ENCODE measurements at places on chromosomes 7 and 10.

DNA sequence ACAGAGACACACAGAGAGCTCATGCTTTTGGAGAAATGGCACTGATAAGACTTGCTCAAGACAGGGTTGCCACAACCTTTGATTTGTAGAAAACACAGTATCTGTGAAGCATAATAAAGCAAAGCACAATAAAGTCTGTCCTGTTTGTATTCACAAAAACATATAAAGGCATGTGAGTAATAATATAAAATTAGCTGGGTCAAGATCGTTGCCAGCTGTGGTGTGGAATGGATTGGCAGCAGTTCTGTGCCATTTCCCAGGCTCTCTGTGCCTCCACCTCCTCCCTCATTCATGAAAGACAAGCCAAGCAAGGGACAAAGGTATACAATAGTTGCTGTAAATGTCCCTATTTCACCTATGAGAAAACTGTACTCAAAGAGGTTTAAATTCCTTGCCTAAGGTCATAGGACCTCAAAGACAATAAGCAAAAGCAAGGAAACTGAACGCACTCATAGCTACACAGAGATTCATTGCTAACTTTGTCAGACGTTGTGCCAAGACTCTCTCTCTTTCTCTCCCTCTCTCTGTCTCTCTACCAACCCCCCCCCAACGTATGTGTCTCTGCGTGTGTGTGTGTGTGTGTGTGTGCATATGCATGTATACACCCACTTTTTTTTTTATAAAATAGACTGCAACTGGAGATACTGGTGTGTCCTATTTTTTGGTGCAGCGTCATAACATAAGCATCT lies 31.8 kb downstream of the CHST3 start:
- H3K36me3 ChIP-seq, result no peaks in the 10 kb centered on the region
- peaks cover 3% of the 10 kb centered on the region for H3K27me3 ChIP-seq
- no peak overlapping the region for H3K4me3 ChIP-seq
- DNase-seq, result no peak

GRCh38 chr10:100419911-100420449 lies 42.8 kb upstream of the WNT8B start:
- H3K27me3 ChIP-seq, result no peaks in the 10 kb centered on the region
- H3K36me3 ChIP-seq, result no peaks in the 10 kb centered on the region

GRCh38 chr10:112614072-112614471 lies 167.1 kb downstream of the VTI1A start:
- H3K27me3 ChIP-seq, result no peaks in the 10 kb centered on the region
- DNase-seq, result no peak
- H3K4me3 ChIP-seq, result no peak overlapping the region
- no peaks in the 10 kb centered on the region for H3K4me1 ChIP-seq
- no peak overlapping the region for H3K27ac ChIP-seq

GRCh38 chr10:56487746-56488145 lies 126.7 kb upstream of the ZWINT start:
- no peaks in the 10 kb centered on the region for H3K36me3 ChIP-seq
- DNase-seq, result no peak
- no peak overlapping the region for H3K4me3 ChIP-seq

DNA sequence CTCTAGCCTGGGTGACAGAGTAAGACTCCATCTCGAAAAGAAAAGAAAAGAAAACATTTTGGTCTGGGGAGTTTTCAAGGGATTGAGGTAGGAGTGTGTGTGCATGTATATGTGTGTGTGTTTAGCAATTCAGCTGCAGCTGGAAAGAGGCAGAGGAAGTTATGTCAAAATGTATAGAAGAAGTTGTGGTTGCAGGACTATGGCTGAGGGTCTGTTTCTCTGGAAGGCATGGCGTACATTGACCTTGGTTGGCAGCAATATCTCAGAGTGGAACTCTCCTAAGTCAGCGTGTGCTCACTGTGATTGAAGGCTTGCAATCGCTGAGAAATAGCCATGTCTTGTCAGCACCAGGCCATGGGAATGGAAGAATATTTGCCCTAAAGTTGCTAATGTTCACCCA lies 28.6 kb upstream of the RHBDD2 start:
- no peak for DNase-seq
- no peaks in the 10 kb centered on the region for H3K36me3 ChIP-seq
- no peak overlapping the region for H3K27ac ChIP-seq
- H3K27me3 ChIP-seq, result no peaks in the 10 kb centered on the region

GRCh38 chr7:81013083-81013817 lies 94.4 kb upstream of the SEMA3C start:
- no peak for DNase-seq
- no peaks in the 10 kb centered on the region for H3K4me1 ChIP-seq
- H3K27me3 ChIP-seq, result no peaks in the 10 kb centered on the region
- H3K27ac ChIP-seq, result no peak overlapping the region

DNA sequence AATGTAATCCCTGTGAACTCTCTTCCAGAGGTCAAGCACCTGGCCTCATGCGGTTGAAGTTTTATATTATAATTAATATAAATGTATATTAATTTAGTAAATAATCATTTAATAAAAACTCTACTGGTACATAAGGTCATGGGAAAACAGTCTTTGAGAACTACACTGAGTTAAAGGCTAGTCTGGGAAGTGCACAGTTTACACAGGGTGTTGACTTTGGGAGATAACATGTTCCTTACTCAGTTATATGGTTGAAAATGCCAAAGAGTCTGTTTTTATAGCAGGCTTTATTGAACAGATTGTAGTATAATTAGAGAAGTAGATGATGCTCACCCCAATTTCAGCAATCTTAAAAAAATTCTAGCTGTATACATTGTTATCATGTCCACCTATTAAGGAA lies 735.9 kb downstream of the GATA3 start:
- DNase-seq, result no peak
- H3K4me1 ChIP-seq, result no peaks in the 10 kb centered on the region

GRCh38 chr10:131850383-131850870 lies 50.4 kb upstream of the PPP2R2D start:
- H3K4me1 ChIP-seq, result no peaks in the 10 kb centered on the region
- H3K4me3 ChIP-seq, result no peak overlapping the region
- H3K36me3 ChIP-seq, result no peaks in the 10 kb centered on the region
- H3K27me3 ChIP-seq, result no peaks in the 10 kb centered on the region
- no peak for DNase-seq

- peaks cover 10% of the 10 kb centered on the region for H3K4me1 ChIP-seq
- no peaks in the 10 kb centered on the region for H3K36me3 ChIP-seq
- no peaks in the 10 kb centered on the region for H3K27me3 ChIP-seq
- no peak overlapping the region for H3K27ac ChIP-seq
- DNase-seq, result no peak
Observed at GRCh38 chr10:121926671-121927317, 1.0 kb downstream of the ATE1 start.

- H3K27me3 ChIP-seq, result no peaks in the 10 kb centered on the region
- H3K27ac ChIP-seq, result no peak overlapping the region
- no peaks in the 10 kb centered on the region for H3K4me1 ChIP-seq
- H3K4me3 ChIP-seq, result no peak overlapping the region
Observed at GRCh38 chr10:62830679-62831078, 14.5 kb upstream of the EGR2 start.

GRCh38 chr10:125231116-125231812 lies 70.9 kb upstream of the CTBP2 start:
- H3K36me3 ChIP-seq, result no peaks in the 10 kb centered on the region
- no peaks in the 10 kb centered on the region for H3K4me1 ChIP-seq
- H3K4me3 ChIP-seq, result no peak overlapping the region
- no peak for DNase-seq

GRCh38 chr10:112208997-112209396 lies 25.4 kb upstream of the GPAM start:
- no peaks in the 10 kb centered on the region for H3K36me3 ChIP-seq
- peaks cover 21% of the 10 kb centered on the region for H3K4me1 ChIP-seq
- H3K27me3 ChIP-seq, result no peaks in the 10 kb centered on the region
- no peak overlapping the region for H3K27ac ChIP-seq

- no peak overlapping the region for H3K4me3 ChIP-seq
- no peak for DNase-seq
- no peak overlapping the region for H3K27ac ChIP-seq
- H3K27me3 ChIP-seq, result no peaks in the 10 kb centered on the region
Observed at GRCh38 chr7:64639267-64640001, 26.5 kb upstream of the ZNF107 start.

DNA sequence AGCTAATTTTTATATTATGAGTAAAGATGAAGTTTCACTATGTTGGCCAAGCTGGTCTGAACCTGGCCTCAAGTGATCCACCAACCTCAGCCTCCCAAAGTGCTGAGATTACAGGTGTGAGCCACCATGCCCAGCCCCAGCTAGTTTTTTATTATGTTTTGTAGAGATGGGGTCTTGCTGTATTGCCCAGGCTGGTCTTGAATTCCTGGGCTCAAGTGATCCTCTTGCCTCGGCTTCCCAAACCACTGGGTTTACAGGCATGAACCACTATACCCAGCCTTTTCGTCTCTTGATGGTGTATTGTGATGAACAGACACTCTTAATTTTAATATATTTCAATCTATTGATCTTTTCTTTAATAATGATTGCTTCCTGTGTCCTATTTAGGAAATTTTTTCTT lies 17.7 kb downstream of the RAB19 start:
- no peaks in the 10 kb centered on the region for H3K36me3 ChIP-seq
- no peaks in the 10 kb centered on the region for H3K4me1 ChIP-seq
- H3K27ac ChIP-seq, result no peak overlapping the region
- no peak overlapping the region for H3K4me3 ChIP-seq
- DNase-seq, result no peak

DNA sequence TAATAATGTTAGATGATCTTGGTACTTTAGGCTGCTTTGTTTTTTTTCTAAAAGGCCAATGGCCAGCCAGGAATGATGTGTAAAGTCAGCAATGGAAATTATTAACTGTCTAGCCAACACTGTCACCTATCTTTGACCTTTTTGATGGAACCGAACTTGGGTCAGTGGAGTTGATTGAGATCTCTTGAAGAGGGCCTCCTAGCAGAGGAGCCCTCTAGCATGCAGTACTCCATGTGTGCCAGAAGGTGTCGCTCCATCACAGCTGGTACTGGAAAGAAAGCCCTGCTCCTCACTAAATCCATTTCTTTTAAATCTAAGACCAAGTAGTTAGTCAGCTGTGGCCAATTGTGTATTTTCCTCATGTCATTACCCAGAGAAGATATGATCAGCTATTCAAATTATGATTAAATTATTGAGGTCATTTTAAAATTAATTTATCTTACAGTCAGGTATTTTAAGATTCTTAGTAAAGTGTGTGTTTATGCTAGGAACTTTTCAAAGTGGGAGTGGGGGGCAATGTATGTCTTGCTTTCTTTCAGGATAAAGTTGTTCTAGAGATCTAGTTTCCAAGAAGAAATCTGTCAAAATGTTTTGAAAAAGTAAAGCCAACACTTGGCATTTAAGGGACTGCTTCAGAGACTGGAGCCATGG lies 33.1 kb upstream of the CROT start:
- no peaks in the 10 kb centered on the region for H3K36me3 ChIP-seq
- H3K27ac ChIP-seq, result no peak overlapping the region
- DNase-seq, result peak; percentile 70
- no peak overlapping the region for H3K4me3 ChIP-seq
- H3K4me1 ChIP-seq, result no peaks in the 10 kb centered on the region

DNA sequence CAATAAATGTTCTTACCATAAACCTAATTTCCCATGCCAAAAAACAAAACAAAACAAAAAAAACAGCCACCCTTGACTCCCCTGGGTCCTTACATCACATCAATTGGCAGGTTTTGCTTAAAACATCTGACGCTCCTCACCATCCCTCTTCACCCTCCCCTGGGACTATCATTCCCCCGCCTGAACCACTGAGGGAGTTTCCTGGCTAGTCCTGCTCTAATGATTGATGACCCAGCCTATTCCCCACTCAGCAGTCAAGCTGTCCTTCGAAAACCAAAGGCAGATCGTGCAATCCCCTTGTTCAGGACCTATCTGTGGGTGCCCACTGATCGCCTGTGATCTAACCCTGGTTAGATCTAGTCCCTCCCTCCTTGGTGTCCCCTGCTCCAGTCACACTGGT lies 11.2 kb upstream of the FRMPD2 start:
- H3K27me3 ChIP-seq, result no peaks in the 10 kb centered on the region
- no peak overlapping the region for H3K27ac ChIP-seq
- H3K4me1 ChIP-seq, result no peaks in the 10 kb centered on the region
- H3K4me3 ChIP-seq, result no peak overlapping the region

DNA sequence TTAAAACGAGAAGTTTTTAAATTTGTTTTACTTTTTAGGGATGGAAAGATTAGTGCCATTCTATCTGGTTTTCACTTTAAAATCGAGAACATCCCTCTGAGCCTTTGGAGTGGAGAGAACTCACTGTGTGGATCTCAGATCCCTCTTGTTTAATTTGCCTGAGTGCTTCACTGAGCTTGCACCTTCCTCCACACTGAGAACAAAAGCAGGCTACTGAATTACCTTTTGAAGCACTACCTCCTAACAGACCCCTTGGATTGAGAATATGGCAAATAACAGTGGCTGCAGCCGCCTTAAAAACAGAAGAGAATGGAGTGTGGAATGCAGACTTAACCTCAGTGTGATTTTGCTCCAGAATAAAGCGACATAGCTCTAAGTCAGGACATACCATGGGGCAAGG lies 204.7 kb downstream of the CNTNAP2 start:
- no peak overlapping the region for H3K4me3 ChIP-seq
- H3K27ac ChIP-seq, result no peak overlapping the region
- DNase-seq, result no peak

GRCh38 chr10:83253011-83253671 lies 886.2 kb upstream of the GHITM start:
- no peak overlapping the region for H3K4me3 ChIP-seq
- H3K27ac ChIP-seq, result no peak overlapping the region
- no peaks in the 10 kb centered on the region for H3K36me3 ChIP-seq
- no peaks in the 10 kb centered on the region for H3K4me1 ChIP-seq

DNA sequence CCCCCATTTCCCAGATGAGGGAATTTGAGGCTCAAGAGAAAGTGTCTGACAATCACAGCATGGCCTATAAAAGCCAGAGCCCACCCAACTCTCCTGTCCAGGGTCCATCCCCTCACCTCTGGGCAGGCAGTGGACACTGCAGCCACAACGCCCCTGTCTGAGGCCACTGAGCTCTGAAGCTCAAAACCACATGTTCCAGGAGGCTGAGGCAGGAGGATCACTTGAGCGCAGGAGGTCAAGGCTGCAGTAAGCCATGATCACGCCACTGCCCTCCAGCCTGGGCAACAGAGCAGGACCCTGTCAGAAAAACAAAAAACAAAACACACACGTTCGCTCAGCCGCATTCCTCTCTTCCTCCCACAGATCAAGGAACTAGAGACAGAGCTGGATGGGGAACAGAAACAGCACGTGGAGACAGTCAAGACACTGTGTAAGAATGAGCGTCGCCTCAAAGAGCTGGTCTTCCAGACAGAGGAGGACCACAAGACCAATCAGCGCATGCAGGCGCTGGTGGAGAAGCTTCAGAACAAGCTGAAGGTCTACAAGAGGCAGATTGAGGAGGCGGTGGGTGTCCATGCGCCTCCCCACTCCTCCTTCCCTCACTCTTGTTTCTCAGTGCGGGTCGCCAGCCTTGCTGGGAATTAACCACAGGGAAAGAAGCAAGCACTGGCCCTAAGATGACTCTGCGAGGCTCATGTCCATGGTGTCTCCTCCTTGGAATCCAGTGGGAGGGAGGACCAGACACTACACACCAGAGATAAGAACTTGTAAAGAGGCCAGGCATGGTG lies 20.0 kb upstream of the ARPC1A start:
- H3K36me3 ChIP-seq, result no peaks in the 10 kb centered on the region
- H3K4me1 ChIP-seq, result no peaks in the 10 kb centered on the region
- H3K27me3 ChIP-seq, result no peaks in the 10 kb centered on the region
- DNase-seq, result no peak

All from B cell (primary cell).